ENCODE measurements at places on chromosomes 1 and 21. TPM values are rescaled to one million over a fixed set of nuclear protein-coding genes. Genes with fewer than 3 reads are reported as not detected.

DNA sequence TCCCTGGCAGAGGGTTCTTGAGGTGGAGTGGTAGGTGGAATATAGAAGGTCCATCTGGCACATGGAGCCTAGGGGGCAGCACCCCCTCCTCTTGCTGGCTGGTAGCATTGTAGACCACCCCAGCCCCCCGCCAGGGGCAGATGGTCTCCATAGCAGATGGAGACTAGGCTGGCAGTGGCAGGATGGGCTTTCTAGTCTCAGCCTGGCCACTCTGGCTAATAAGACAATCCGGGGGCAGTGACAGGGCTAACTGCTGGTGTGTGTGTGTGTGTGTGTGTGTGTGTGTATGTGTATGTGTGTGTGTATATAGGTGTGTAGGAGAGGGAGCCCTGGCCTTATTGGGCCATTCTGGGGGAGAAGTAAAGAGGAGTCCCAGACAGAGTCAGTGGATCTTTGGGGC is 16.1 kb downstream of the UTP11 start:
- no peak for DNase-seq

GRCh38 chr1:99829269-99829668 is 20.9 kb upstream of the AGL start:
- DNase-seq, result no peak

- no peak for DNase-seq
Measured at GRCh38 chr1:45478121-45478814, 12.7 kb downstream of the TESK2 start.

GRCh38 chr1:12201352-12202189 is 28.3 kb upstream of the VPS13D start:
- no peak for DNase-seq

- DNase-seq, result no peak
Measured at GRCh38 chr21:25371841-25372425, 235.3 kb downstream of the MRPL39 start.

DNA sequence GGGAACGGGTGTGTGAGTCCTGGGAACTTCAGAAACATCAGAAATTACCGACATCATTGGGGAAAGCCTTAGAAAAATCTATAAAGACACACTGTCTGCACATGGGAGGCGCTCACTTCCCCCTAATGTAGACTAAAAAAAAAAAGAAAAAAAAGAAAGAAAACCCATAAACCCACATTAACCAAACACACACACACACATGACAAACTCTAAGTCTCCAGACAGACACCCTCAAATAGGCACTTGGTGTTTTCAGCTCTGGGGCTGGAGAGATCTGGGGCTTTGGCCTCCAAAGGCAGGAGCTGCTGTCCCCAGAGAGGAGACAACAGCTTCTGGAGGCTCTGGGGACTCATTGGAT is 13.2 kb upstream of the SDHB start:
- no peak for DNase-seq

- peak; percentile 54 for DNase-seq
Measured at GRCh38 chr1:39919545-39919944, 17.8 kb upstream of the MYCL start.

DNA sequence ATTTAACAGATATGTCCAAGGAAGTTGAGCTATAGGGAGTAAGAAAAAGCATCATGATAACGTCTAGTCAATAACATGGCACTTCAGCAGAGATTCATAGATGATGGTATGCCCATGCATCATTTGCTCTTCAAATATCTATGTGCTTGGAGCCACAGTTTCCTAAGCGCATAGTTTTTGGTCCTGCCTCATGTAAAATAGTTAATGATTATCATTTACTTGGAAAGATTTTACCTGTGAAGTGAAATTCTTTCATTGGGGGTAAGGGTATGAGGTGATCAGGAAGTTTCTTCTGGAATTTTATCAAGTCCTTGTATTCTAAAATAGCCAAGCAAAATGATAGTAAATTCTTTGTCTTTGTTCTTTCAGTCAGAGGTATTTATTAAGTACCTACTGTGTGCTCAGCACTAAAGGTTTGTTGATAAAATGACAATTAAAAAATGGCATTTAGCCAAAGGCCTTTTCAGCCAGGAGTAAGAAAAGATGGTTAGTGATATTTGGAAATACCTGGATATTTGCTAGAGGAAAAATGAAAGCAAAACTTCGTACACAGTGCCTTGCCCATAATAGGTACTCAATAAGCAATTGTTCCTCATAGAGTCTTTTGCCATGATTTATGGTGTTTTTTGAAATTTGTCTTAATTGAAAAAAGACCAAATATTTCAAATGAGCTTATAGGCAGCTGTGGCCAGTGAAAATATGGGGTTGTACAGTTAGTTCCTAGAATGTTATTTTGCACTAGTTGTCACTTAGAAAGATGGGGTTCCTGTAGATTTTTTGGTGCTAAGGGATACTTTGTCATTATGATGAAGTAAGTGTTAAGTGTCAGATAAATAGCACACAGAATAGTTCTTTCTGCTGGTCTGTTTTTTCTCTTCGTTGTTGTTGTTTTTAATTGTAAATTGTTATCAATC is 13.1 kb downstream of the PDIK1L start:
- DNase-seq, result no peak

GRCh38 chr1:89065079-89065868 is at the start of gene GBP1:
Gene GBP1, minus strand, starts transcription at chr1:89065208. Its CDS starts 1,974 bp downstream, at chr1:89063234.
- DNase-seq, result peak; percentile 74

DNA sequence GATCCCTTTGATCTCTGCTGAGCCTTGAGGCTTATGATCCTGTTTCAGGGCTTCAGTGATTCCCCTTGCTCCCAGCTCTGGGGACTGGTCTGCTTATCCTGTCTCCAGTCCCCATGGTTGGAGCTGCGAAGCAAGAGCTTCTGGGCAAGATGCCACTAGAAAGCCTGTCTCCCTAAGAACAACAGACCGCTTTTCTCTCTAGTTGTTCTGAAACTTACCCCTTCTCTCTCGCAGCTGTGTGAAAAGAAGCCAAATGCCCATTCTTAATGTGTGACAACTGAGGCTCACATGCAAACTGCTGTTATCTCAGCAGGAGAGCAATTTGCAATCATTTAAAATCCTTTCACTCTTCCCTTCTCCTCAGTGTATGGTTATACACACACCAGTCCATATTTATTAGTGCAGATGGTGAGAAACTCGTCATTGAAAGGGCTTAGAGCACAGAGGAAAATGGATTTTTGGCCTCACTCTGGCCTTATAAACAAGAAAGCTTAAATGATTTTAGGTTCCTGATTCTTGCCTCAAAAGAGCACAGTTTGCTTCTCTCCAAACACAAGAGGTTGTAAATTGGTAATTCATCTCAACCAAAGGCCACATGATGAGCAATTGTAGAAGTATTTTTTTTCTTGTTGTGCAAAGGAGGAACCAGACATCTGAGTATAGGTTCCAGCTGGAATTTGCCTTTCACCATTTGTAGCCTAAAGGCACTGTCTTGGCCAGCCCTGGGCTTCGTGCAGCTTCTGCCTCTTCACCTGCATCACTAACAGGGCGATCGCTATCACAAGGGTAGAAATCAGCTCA is 179.2 kb upstream of the LMO4 start:
- no peak for DNase-seq

GRCh38 chr1:212680680-212681389 is 18.8 kb downstream of the BATF3 start:
- no peak for DNase-seq

DNA sequence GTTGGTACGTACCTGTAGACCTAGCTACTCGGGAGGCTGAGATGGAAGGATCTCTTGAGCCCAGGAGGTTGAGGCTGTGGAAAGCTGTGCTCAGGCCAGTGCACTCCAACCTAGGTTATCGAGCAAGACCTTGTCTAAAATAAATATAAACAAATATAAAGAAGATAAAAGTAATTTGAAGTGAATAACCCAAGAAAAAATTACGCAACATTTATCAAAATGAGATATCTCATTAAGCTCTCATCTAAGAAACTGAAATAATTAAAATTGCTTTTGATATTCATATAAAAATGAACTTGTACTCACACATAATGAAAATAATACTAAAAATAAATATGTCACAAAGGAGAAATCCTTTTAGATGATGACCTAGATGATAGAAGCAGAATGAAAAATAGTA is 647.1 kb upstream of the NCAM2 start:
- no peak for DNase-seq

DNA sequence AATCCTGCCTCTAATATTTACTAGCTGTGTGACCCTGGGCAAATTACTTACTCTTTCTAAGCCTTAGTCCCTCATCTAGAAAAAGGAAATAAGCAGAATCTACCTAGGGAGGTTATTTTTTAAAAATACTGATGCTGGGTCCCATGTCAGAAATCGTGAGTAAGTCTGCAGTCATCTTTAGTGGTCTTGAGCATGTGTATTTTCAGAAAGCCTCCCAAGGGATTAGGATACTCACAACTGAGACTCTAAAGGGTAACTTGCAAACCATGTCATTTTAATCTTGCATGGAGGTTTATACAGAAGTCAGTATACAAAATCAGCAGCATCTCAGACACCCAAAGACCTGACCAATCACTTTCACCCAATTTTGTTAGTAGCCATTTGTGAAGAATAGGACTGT is 43.2 kb downstream of the DSTYK start:
- no peak for DNase-seq

DNA sequence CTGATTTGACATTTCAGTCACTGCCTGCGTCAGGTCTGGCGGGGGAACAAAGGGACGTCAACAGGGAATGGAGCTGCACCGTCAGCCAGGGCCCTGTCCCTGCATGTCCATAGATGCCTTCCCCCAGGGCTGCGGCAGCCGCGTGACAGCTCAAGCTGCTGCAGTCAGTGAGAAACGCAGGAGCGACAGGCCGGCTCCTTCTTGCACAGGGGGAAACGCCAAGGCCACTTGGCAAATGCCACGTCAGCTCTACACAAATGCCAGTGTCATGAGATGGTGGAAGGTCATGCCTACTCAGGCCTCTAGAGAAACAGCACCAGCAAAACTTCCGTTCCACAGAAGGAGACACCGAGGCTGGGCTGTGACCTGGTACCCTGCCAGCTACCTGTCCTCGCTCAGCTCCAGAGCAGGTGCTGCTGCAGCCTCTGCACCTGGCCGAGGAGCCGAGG is 37.7 kb downstream of the SYF2 start:
- no peak for DNase-seq

GRCh38 chr1:147853391-147853790 is 49.2 kb upstream of the GJA8 start:
- no peak for DNase-seq

- DNase-seq, result no peak
Measured at GRCh38 chr21:42343556-42343955, 7.2 kb downstream of the TFF2 start.

DNA sequence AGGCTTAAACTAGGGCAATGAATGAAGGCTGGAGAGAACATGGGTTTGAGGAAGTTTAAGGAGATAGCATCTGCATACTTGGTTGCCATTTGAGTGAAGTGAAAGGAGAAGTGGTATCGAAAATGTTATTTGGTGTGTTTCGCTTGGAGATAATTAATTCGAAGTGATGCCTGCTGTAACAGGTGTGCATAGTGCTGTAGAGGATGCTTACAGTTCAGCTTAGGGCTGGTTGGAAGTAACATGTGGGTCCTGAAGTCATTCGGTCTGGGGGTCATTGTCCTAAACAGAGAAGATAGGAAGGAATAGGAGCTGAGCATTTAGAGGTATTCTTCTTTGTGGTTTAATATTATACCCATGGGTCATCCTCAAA is 301 bp upstream of the NUDT17 start:
- no peak for DNase-seq

DNA sequence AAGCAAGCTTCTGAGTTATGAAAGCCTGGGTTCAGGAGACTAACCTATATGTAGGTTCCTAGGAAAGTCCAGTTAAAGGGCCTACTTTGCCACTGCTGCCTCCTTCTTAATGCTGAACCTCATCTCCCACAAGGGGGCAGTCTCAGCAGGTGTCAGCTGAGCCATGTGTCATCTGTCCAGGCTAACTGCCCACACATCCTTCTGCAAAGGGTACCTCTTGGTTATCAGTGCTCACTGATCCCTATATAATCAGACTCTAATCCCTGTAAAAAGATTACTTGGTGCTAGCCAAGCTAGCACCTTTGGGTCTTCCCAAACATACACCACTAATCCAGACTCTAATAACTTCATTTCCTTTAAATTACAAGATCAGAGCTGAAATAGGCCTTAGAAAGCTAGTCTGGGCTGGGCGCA is 9.0 kb downstream of the PRDX1 start:
- peak; percentile 67 for DNase-seq

DNA sequence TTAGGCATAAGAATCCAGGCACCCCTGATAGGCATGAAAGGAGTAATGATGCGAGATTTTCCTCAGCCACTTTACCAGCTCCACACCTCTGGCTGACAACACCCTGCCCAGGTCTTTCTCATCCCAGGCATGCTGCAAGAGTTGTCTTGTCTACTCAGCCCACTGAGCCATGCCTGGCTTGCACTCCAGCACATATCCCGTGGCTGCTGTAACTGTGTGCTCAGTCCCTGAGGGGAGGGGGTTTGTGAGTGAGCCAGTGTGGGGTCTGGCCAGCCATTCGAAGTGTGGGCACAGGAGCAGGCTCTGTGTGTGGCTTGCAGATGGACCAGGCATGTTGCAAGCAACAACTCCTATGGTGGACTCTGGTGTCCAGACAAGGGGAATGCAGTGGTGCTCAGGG is 529.6 kb downstream of the ADGRL2 start:
- no peak for DNase-seq

DNA sequence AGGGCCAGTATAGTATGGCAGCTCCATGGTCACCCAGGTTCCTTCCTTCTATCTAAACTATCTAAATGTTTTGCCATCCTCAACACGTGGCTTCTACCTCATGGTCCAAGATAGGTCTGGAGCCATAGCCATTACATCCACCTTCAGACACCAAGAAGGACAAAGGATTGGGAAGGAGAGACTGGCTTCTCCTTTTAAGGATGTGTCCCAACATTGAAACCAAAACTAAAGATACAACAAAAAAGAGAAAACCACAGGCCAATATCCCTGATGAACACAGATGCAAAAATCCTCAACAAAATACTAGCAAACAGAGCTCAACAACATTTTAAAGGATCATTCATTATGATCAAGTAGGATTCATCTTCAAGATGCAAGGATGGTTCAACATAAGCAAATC is 24.8 kb downstream of the HSD11B1 start:
- no peak for DNase-seq

- DNase-seq, result no peak
Measured at GRCh38 chr1:74161497-74161896, 36.5 kb downstream of the LRRIQ3 start.

GRCh38 chr1:84855691-84856630 is 37.0 kb downstream of the LPAR3 start:
- DNase-seq, result no peak

SH3BGR gene
- total RNA-seq, result 12.8 TPM

WNT2B gene
- 0.37 TPM for total RNA-seq

A3GALT2 gene
- total RNA-seq, result not detected

RRAGC gene
- total RNA-seq, result 13.0 TPM

OLFML2B gene
- total RNA-seq, result 0.55 TPM

HES4 gene
- total RNA-seq, result 17.7 TPM

PAPPA2 gene
- 2.0 TPM for total RNA-seq

CR1L gene
- not detected for total RNA-seq

BEND5 gene
- 1.6 TPM for total RNA-seq

AGT gene
- 72.7 TPM for total RNA-seq

NFIA gene
- 7.4 TPM for total RNA-seq

ADAMTS1 gene
- total RNA-seq, result 11.2 TPM

PKLR gene
- not detected for total RNA-seq
